Type B pancreatic cell (in vitro differentiated cells): ENCODE measurements at places on chromosomes 12 and 14. TPM values are rescaled to one million over a fixed set of nuclear protein-coding genes. Genes with fewer than 3 reads are reported as not detected.

ACVRL1 gene
- total RNA-seq = 0.46 and 0.95 TPM in 2 replicates

KRT83 gene
- total RNA-seq = not detected in 2 replicates

RNASE4 gene
- 10.5 and 19.3 TPM in 2 replicates for total RNA-seq

C3AR1 gene
- total RNA-seq = not detected in 2 replicates

GALNT8 gene
- 5.2 and 7.1 TPM in 2 replicates for total RNA-seq

CCND2 gene
- total RNA-seq = 261 and 278 TPM in 2 replicates

ADCY4 gene
- total RNA-seq = 2.2 and 2.5 TPM in 2 replicates

RNASE3 gene
- not detected in 2 replicates for total RNA-seq

KRT75 gene
- not detected in 2 replicates for total RNA-seq

GRCh38 chr12:80401191-80401590, 42.8 kb upstream of the PTPRQ start:
- DNase-seq = no peak

GRCh38 chr14:34978444-34978843, 4.3 kb upstream of the SRP54 start:
- no peak for DNase-seq

DNA sequence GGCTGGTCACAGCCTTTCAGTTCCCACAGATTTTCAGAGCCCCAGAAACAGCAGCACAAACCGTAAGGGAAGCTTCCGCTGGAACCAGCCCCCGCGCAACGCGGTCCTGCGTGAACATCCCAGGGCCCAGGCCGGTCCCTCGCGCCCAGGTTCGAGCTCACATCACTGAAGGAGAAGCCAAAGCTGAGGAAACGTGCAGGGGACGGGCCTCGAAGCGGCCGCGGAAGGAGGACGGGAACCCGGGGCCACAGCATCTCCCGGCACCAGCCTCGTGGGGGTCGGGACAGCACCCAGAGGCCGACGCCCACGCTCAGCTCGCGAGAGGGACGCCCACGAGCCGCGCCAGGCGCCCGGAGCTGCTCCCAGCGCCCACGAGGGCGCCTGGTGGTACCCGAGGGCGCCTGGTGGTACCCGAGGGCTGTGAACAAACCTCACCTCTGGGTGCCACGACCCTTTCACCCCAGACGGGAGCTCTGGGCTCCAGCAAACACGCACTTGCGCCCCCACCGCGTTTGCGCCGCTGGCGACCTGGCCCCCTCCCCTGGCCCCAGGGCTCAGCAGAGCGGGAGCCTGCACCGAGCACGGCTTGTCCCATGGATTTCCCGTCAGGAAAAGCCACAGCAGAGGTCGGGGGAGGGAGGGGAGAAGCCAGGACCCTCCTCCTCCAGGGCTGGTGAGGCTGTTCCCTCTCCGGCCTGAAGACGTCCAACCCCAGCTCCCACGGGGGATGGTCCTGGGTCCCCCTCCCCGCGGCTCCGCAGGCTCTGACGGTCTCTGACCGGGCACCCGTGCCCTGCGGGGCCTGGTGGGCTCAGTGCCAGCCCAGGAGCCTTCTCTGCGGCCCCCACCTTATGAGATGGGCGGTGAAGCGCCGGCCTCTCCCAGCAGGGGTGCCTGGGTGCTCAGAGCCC, 6.9 kb downstream of the LRCOL1 start:
- DNase-seq = no peak

GRCh38 chr12:105806400-105806770, 332.4 kb downstream of the NUAK1 start:
- no peak for DNase-seq

DNA sequence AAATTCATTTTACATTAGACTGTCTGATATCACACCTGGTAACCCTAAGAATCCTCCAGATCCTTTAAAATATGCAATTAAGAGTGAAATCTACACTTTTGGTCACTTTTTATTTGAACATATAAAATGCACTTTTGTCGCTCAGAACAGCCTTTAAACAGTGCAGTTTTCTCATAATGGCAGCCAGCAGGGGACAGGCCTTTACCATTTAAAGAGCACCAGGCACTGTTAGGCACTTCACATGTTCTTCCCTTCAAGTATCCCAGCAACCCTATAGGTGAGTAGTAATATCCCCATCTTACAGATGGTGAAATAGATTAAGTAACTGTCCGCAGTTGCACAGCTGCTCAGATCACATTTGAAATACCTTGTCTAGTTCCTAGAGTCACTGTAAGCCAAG, 11.3 kb upstream of the SAMD4A start:
- DNase-seq = no peak

DNA sequence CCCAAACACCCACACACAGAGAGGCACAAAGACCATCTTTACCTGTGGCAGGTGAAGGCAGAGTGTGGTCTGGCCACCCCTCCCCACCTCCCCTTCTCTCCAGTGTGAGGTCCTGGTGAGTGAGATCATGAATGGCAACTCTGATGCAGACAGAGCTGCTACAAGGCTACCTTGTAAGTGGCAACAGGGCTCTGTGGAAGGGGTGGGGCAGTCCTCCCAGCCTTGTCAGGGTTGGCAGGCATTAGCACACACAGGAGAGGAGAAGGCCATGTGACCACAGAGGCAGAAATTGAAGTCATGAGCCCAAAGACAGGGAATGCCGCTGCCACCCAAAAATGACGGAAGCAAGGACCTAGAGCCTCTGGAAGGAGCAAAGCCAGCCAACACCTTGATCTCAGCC, 30.7 kb downstream of the VWF start:
- DNase-seq = no peak

DNA sequence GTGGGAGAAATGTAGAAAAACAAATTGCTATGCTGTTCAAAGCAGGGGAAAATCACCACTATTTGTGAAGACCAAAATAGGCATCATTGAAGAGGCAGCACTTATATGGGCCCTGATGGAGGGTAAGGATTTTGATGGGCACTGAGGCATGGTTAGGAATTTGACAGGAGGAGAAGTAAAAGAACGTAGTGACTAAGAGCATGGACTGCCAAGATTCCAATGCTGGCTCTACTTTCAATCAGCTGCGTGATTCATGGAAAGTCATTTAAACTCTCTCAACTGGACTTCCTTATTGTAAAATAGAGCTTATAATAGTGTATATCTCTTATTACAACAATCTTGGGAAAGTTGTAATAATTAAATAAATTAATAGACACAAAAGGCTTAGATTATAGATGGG, 267.7 kb upstream of the G2E3 start:
- no peak for DNase-seq

DNA sequence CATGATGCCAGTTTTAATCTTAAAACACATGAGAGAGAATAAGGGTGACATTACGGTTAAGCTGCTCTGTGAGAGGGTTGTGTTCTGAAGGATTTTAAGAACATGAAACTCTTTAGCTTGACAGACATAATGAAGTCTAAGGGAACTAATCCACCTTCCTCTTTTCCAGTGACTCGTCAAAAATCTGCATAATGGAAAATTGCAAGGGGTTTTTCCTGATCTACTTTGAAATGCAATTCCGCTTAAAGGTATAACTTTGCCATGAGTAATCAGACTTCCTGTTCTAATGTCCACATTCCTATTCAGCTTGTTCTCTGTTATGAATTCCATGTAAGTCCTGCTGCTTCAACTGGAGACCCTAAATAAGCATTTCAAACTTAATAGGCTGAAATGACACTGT, at the start of gene ZNF705A:
ZNF705A (plus strand) TSS at position 171 of the 400 bp plus-strand sequence. CDS start 15,611 bp downstream, outside the sequence.
- no peak for DNase-seq

DNA sequence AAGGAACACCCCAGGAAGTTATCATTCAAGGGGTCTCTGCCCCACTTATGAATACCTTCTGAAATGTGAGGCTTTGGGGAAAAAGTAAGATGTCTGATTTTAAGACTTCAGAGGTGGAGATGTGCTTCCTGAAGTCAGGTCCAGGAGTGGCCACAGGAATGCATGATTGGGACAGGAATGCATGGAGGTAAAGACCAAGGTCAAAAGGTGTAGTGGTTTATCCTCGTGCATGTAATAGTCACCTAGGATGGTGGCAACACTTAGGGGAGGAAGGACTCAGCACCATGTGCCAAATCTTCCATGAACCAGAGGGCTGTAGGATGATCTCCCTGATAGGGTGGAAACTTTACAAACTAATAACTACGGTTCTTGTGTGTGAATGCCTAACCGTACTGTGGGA, 217.3 kb downstream of the C12orf75 start:
- no peak for DNase-seq

DNA sequence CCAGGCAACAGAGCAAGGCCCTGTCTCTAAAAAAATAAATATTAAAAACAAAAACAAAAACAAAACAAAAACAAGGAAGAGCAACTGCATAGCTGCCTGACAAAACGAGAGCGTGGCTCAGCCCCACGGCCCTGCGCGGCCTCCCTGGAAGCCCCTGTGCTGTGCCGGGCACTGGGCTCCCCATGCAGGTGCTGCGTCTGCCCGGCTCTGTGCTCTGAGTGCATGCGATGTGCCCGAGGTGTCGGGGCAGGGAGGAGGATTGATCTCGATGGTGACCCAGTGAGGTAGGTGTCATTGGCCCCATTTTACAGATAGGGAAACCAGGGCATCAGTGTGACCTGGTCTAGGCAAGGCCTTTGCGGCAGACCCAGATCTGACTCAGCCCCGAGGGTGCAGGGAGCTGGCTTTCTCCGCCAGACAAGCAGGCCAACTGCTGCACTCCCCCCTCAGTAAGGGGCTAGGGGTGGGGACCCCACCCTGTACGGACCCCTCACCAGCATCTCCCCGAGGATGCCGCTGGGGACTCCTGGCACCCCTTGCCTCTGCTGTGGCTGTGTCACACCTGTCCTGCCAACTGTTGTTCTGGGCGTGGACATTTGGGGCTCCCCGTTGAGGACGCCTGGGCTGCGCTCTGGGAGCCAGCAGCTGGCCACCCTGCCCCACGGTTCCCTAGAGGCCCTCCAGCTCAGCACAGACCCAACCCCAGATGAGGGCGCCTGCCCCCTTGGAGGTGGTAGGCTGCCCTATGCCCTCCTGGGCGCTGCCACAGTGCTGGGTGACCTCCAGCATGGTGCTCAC, 15.3 kb downstream of the GPR132 start:
- no peak for DNase-seq

DNA sequence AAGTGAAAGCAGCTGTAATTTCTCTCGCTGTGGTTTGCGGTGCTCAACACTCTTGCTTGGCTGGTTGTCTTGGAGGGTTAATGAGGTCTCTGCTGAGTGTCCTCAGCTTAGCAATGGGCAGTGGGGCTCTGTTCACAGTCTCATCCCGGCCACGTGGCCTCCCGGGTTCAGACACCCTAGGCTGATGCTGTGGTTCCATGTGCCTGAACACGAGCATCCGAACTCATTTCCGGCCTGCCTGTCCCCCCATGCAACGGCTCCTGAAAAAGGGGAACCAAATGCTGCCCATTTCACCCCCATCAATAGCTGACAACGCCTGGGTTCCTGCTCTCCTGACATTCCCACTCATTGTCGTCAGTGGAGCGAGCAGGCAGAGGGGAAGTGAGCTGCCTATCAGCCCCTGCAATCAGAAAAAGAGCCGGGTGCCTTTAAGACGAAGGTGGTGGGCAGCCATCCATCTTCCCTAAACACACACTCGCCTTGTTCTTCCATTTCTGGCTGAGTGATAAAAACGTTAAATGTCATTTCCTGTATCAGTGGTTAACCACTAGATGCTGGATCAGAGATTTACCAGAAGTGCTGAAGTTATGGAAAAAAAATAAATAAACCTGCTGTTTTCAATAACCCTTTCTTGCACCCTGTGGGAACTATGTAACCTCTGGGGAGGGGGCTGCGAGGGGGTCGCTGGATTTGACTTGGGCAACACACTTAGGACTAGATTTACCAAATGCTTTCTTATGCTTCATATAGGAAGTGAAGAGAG, 60.3 kb upstream of the BCL2L14 start:
- DNase-seq = no peak

- DNase-seq = no peak
Observed at GRCh38 chr12:21656905-21657325, 727 bp downstream of the LDHB start.

GRCh38 chr14:49851813-49852212, 775 bp downstream of the NEMF start:
- DNase-seq = no peak

DNA sequence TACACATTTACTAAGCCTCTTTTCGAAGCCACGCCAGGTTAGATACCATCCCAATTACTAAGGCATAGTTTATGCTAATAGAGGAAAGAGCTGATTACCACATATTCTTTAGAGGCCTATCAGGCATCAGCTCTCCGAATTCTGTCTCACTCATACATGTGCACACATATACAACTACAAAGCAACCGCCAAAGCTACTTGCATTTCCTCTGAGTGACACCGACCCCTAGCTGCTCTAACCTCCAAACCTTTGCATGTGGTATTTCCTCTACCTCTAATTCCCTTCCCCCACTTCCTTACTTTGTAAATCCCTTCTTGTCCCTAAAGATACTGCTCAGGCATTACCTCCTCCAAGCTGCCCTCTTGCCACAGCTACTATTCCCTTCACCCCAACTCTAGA, 107.2 kb downstream of the DUSP6 start:
- DNase-seq = no peak

DNA sequence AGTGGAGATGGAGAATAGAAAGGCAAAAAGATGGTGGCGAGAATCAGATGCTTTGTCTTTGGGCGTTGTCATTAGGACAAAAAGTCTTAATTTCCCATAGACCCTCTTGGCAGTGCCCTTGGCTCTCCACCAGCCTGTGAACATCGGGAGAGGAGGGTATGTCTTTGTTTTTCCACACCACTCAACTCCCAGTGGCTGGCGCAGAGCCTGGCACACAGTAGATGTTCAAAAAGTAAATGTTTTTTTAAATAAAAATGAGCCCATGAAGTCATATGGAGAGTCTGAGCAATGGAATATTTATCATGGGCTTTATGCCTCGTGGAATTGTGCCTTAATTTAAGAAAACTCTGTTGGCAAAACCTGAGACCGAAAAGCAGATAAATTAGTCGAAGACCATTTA, 90.4 kb downstream of the SRGAP1 start:
- DNase-seq = no peak

DNA sequence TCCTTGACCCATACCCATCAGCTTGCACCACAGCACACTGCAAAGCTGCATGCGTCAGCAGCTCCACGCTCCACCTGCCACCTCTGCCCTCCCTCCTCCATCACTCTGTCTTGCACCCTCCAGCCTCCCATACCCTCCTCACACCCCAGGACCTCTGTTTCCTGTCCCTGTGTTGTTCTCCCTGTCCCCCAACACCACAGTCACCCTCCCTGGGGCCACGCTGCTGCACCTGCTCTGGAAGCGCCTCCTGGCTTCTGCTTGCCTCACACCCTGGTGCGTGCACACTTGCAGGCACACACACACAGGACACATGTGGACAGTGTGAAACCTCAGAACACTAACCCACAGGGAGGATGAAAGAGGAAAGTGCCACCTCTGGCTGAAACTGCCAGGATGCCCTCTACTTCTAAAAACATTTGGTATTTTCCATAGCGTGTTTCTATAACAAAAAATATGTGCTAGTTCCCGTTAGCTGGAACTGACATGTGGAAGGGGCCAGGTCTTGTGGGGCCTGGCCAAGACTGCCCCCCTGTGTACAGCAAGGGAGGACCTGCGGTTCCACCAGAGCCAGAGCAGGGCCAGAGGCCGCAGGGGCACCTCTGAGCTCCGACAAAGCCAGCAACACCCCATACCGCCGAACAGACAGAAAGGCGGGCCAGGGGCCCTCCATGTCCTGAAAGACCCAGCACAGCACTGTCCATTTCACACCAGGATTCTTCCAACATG, 10.0 kb downstream of the BRF1 start:
- no peak for DNase-seq

GRCh38 chr12:13811061-13811460, 170.3 kb downstream of the GRIN2B start:
- DNase-seq = no peak

GRCh38 chr12:104222976-104223375, 7.4 kb downstream of the TXNRD1 start:
- no peak for DNase-seq

- DNase-seq = no peak
Observed at GRCh38 chr12:111570084-111570961, 28.8 kb downstream of the ATXN2 start.
